ENCODE measurements at places on chromosomes 3 and 15.

GRCh38 chr3:146339349-146339748, 88.4 kb upstream of the PLSCR4 start:
- DNase-seq: no peak

GRCh38 chr3:170267793-170268192, 45.6 kb downstream of the PRKCI start:
- DNase-seq: no peak

GRCh38 chr15:50824514-50824913, 59.0 kb upstream of the SPPL2A start:
- no peak for DNase-seq

- DNase-seq: no peak
Measured at GRCh38 chr3:32381922-32382321, 9.7 kb upstream of the CMTM7 start.

GRCh38 chr3:48187579-48188265, 495 bp downstream of the CDC25A start:
- DNase-seq: no peak

DNA sequence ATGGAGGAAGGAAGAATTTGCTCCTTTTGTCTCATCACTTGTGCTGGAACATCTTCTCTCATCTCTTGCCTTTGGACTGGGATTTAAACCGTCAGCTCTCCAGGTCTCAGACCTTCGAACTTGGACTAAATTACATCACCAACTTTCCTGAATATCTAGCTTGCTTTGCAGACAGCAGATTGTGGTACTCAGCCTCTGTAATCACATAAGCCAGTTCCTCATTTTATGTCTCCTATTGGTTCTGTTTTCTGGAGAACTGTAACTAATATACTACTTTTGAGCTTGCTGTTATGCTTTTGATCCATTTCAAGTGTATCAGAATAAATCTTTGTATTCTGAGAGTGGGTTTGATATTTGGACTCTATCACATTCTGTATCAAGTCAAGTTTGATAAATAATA, 164.3 kb upstream of the VEPH1 start:
- DNase-seq: no peak

GRCh38 chr3:188176476-188176875, 22.5 kb downstream of the LPP start:
- no peak for DNase-seq

DNA sequence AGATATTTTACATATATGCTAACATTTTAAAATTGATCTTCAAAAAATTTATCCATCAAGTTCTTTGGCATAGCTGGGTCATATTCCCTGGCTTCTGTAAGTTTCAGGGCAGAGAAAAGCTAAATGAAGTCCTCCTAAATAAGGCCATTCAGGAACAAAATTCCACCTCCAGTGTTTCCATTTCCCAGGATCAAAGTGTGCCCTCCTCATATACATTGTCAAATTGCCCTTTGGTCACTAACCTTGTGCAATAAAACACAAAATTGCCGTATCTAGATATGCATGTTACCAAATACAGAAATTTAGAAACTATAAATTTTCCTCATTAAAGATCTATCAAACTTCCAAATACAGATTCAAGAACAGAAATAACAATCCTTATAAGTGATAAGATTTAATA, 10.6 kb downstream of the CEP152 start:
- no peak for DNase-seq

DNA sequence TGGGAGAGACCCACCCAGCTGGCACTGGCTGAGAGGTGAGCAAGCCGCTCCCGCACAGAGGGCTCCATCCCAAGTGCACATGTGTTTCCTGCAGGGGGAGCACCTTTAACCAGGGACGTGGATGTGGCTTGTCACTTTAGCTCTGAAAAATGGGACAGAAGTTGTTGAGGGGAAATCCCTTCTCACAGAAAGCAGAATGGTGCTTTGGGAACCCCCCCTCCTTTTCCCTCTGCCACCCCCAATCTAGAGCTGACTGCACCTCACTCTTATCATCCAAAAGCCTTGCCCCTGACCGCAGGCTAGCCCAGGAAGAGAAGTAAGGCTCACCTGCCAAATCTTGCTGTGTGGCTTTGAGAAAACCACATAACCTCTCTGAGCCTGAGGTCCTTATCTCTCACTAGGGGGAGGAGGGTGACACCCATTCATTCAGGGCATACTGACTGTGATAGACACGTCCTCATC, 77.9 kb downstream of the RPN1 start:
- DNase-seq: peak; percentile 12

GRCh38 chr3:102054543-102055080, 205.3 kb downstream of the NFKBIZ start:
- DNase-seq: no peak

- DNase-seq: no peak
Measured at GRCh38 chr3:64349551-64349950, 124.3 kb upstream of the PRICKLE2 start.

DNA sequence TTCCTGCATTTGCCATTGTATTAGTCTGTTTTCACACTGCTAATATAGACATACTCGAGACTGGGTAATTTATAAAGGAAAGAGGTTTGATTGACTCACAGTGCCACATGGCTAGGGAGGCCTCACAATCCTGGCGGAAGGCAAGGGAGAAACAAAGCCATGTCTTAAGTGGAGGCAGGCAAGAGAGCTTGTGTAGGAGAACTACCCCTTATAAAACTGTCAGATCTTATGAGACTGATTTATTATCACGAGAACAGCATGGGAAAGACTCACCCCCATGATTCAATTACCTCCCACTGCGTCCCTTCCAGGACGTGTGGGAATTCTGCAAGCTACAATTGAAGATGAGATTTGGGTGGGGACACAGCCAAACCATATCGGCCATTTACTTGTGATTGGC, 27.8 kb downstream of the YEATS2 start:
- DNase-seq: no peak

DNA sequence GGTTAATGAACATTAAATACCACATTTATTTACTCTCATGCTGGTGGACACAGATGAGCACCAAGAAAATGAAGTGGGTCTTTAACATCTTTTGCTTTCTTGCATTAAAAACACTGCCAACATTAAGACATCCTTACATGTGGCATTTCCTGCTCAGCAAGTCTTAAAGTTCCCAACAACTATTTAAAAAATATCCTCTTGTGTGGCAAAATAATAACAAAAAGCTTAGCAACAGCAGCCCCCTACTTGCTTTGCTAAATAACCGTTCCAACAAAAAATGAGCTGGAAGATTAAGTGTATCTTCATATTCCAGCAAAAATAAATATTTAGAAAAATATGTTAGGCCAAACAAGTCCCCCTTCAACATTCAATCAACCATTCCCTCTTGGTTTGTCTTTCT, 93.1 kb downstream of the SUCLG2 start:
- no peak for DNase-seq
